ENCODE measurements at places on chromosomes 12 and 14. TPM values are rescaled to one million over a fixed set of nuclear protein-coding genes. Genes with fewer than 3 reads are reported as not detected.

Gene TESPA1
- total RNA-seq: not detected

GRCh38 chr14:69616408-69616773, 5.0 kb downstream of the SUSD6 start:
- no peak for DNase-seq

GRCh38 chr14:61281948-61282275, 774 bp upstream of the TMEM30B start:
- no peak for DNase-seq

GRCh38 chr14:69760810-69761209, 6.1 kb upstream of the SRSF5 start:
- DNase-seq: no peak

Measured in osteoblast (primary cell).